Esophagus mucosa (tissue), 1 donor: ENCODE measurements at places on chromosomes 1 and 21. TPM values are rescaled to one million over a fixed set of nuclear protein-coding genes. Genes with fewer than 3 reads are reported as not detected.

The VPS26C gene
- total RNA-seq = 36.7 TPM

The CNIH3 gene
- 2.1 TPM for total RNA-seq

- ATAC-seq = peak; percentile 26
These were observed 2.7 kb downstream of the PTPRC start for GRCh38 chr1:198641501-198641900.

DNA sequence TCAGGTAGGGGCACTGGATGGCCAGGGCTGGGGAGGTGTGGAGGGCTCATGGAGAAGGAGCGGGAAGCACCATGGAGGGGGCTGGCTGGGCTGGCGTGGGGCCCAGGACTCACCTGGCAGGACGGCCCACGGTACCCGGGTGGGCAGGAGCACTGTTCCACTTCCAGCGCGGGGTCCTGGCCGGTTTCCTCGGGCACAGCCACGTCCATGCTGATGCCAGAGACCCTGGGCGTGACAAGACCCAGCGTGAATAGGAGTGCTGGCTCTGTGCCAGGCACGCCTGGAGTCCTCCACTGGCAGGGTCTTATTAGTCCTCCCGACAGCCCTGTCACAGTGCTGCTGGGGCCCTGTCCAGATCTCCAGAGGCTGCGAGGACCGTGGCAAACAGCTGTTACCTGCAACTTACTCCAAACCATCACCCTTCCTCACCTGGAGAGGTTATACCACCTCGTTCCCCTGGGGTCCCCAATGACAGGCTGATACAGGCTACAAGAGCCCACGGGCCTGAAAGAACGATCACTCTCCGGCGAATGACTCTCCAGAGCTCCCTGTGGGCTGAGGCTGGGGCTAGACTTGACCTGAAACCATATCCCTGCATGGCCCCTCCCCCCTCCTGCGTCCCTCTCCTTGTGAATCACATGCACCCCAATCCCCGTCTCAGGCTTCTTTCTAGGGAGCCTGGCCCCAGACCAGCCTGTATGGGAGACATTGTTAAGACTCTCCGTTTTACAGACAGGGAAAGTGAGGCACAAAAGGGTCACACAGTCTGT is 62.1 kb downstream of the HSPG2 start:
- no peak for ATAC-seq

DNA sequence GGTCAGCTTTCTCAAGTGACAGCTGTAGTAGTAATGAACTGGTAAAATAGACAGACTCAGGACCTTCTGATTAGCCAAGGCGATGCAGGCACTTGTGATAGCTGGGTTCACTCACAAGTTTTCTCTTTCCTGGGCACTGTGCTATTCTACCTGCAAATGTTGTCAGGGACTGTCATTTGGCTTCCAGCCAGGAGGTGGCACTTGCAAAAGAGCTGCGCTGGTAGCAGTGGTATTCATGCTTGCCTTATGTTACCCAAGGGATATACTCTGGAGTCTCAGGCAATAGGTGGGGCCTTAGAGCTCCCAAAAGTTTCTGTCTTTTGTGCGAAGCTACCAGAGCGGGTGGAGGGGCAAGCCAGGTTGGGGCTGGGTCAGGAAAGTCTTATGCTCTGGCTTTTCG is 23.5 kb downstream of the IFI44 start:
- ATAC-seq = no peak

DNA sequence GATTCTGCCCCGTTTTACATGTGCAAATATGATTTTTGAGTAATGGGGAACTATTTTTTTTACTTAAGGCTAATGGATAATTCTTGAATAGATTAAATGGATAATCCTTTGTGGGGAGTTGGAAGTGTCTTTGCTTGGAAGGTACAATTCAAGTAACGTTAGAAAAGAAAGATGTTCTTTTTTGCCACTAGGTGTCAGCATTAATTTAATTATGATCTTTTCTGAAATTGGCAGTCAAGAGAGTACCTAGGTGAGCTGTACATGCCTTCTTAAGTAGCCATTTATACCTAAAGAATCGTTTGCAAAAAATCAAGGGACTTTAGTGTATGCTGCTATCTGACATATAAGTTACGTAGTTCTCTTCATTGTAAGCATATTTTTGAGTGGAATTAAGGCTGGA is 2.2 kb downstream of the FBXO28 start:
- ATAC-seq = peak; percentile 44

The PDE4B gene
- total RNA-seq = 1.6 TPM

The OR14K1 gene
- not detected for total RNA-seq

The ERICH3 gene
- total RNA-seq = not detected

DNA sequence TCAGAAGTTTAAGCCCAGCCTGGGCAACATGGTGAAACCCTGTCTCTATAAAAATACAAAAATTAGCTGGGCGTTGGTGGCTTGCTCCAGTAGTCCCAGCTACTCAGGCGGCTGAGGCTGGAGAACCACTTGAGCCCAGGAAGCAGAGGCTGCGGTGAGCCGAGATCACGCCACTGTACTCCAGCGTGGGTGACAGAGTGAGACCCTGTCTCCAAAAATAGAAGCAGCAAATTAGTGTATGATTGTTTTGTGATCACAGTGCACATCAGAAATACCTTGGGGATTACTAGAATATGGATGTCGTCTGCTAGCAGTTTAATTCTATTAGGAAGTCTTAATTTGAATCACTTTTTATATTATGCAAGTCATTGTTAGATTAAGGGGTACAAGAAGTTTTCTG is 59.0 kb downstream of the ZBTB17 start:
- no peak for ATAC-seq

DNA sequence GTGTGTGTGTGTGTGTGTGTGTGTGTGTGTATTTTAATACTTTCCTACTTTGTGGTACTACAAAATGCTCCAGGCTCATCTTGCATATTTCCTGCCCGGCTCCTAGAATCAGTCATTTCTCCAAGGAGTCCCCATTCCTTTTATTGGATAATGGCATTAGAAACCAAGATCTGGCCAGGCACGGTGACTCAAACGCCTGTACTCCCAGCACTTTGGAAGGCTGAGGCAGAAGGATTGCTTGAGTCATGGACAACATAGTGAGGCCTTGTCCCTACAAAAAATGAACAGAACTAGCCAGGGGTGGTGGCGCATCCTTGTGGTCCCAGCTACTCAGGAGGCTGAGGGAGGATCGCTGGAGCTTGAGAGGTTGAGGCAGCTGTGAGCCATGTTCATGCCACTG is 20.3 kb downstream of the EPB41 start:
- ATAC-seq = no peak

- peak; percentile 90 for ATAC-seq
These were observed 2.9 kb upstream of the ETNK2 start for GRCh38 chr1:204154568-204155255.

- ATAC-seq = no peak
These were observed 397.5 kb downstream of the TGFB2 start for GRCh38 chr1:218742467-218743262.

The EPRS1 gene
- total RNA-seq = 109 TPM
